ENCODE measurements at places on chromosomes 3 and 15. TPM values are rescaled to one million over a fixed set of nuclear protein-coding genes. Genes with fewer than 3 reads are reported as not detected.

- no peak for DNase-seq
Measured at GRCh38 chr15:48361685-48362084, 30.5 kb downstream of the DUT start.

DNA sequence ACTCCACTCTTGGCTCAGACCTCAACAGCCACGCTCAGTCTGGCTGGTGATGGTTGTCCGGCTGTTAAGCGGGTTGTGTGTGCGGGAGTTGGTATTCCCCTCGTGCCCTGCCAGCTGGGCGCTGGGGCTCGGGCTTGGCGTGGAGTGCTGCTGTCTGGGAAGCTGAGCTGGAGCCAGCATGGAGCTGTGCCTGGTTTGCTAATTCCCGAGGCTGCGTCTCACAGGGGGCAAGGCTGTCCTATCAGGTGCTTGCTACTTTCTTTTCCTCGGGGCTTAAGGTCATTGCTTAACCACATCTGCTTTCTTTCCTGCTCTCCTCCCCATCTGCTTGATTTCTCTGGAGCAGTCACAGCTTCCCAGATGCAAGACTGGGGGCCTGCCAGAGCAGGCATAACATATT is 29.9 kb downstream of the PDIA5 start:
- DNase-seq = no peak

DNA sequence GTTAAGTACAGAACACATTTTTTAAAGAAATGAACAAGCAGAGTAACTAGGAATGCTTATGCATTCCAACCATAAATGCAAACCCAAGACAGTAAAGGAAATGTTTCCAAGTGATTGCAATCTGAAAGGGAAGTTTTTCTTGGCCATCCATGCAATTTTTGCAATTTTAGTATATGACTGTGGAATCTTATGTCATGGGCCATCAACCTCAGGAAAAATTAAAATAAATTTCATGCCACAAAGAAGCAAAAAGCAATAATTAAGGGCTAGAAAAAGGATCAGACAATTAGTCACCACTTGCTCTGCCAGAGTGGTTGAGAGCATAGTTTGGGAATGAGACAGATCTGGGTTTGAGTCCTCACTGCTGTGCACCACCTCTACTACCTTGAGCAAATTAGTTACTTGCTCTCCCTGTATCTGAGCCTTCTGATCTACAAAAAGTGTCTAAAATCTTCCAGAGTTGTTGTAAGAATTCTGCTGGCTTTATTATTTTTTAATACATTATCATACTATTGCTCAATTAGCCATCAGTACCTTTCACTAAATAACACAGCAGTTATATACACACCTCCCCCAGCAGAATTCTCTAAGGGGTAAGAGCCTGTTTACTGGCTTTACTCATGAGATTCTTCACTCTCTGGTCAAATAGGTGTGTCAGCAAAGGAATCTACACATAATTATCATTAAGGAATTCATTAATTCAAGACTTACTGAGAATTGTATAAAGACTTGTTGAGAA is 49.7 kb upstream of the FBN1 start:
- no peak for DNase-seq

KNSTRN gene
- 37.1 TPM for polyA plus RNA-seq

TIGIT gene
- polyA plus RNA-seq = 0.17 TPM

ZIC1 gene
- polyA plus RNA-seq = not detected
